ENCODE measurements at places on chromosomes 16 and 17.

DNA sequence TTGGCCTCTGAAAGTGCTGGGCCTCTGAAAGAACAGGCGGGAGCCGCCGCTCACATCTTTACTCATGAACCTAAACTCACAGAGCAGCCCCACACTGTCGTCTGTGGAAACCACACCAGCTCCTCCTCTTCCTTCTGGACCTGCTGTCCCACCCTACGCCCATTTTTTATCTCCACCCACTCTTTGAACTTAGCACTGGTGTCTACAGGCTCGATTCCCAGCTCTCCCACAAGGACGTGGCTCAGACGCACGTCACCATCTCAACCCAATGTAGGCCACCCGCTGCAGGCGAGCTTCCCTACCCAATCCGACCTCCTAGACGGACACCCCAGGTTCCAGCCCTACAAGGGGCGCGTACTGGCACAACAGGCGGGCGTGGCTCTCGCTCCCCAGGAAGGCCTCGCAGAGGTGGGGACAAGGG lies 62.2 kb downstream of the NXN start:
- no peak for DNase-seq

DNA sequence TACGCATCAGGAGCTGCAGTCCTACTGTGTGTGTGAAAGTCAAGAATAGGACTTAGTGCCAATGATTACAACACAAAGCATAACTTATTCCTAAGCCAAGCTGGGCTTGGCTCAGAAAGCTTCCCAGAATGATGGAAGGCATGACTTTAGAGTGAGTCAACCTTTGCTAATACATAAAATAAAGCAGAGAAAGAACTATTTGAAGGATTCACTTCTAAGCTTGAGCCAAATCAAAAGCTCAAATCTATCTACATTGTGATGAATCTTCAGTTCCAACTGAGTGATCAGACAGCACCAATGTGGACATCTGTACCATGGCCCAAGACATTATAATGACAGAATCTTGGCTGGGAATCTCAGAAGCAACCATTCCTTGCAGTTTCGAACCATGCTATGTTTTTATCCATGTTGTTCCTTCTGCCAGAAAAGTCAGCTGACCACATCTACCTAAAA lies 41.4 kb downstream of the SMG6 start:
- no peak for DNase-seq

GRCh38 chr17:17745476-17746455 lies 64.5 kb downstream of the RAI1 start:
- no peak for DNase-seq

DNA sequence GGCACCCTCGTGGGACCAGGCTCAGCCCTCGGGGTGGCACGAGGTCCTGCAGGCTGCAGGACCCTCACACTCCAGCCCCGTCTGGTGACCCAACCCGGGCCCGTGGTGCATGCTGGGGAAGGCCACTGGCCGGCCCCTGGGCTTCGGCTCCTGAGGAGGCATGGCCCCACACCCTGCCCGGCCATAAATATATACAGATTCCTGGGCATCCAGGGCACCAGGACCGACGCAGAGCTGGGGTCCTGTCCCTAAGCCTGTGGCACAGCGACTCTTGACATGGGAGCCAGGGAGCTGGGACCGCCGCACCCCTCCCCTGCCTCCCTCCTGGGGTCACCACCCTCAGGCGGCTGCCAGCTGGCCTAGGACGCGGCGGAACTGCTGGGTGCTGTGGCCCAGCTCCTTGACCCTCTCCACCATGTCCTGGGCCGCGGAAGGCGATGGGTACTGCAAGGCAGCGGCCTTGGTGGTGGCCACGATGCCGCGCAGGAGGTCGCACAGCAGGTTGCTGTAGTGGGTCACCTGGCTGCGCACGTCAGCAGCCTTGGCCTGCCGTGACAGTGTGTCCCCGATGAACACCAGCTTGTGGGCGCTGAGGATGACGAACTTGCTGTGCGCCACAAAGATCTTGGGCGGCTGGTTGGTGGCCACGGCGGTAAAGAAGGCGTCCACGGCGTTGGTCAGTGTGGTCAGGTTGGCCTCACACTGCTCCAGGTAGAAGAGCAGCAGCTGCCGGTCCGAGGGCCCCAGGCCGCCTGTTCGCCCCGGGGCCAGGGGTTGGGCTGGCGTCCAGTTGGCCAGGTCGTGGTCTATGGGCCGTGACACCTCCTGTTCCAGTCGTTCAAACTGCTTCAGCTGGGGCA lies 10.6 kb downstream of the CTRB1 start:
- no peak for DNase-seq

GRCh38 chr17:46194393-46195216 lies 1.4 kb upstream of the KANSL1 start:
- peak; percentile 58 for DNase-seq

GRCh38 chr17:42519546-42520491 lies 16.2 kb upstream of the NAGLU start:
- DNase-seq: no peak

DNA sequence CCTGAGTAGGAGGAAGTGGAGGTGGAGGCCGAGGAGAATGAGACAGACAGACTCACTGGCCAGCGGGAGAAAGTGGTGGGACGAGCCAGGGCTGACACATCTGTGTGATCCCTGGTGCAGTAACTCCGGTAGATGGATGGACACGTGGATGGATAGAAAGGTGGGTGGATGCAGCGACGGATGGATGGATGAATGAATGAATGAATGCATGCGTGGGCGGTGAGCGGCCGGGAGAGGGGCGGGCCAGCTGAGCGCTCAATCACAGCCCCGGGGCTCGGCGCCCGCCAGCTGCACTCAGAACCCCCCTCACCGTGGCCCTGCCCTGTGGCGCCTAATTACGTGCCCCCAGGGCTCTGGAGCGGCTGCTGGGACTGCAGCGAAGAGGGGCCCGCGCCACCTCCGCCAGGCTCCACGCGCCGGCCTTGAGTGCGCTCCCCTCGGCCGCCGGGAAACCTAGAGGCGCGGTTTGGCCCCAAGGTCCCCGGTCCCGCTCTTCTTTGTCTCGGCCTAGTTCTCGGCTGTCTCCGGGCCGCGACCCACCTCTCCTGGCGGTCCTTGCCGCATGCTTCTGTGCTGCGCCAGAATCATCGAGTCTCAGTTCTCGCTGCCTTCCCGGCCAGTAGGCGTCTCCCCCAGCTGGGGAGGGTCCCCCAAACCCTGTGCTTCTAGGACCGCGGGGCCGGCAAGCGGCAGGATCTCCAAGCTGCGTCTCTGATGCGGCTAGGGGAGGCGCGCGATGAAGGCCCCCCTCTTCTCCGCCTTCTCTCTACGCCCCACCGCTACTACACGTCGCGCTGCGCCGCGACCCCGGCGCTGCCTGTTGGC lies 41.0 kb downstream of the RAI1 start:
- DNase-seq: peak; percentile 12

- DNase-seq: no peak
Measured at GRCh38 chr16:30637944-30638343, 12.8 kb upstream of the PRR14 start.

- peak; percentile 87 for DNase-seq
Measured at GRCh38 chr17:48618256-48618896, 3.3 kb upstream of the HOXB8 start.

- DNase-seq: no peak
Measured at GRCh38 chr17:56896217-56896967, 17.5 kb downstream of the TRIM25 start.

DNA sequence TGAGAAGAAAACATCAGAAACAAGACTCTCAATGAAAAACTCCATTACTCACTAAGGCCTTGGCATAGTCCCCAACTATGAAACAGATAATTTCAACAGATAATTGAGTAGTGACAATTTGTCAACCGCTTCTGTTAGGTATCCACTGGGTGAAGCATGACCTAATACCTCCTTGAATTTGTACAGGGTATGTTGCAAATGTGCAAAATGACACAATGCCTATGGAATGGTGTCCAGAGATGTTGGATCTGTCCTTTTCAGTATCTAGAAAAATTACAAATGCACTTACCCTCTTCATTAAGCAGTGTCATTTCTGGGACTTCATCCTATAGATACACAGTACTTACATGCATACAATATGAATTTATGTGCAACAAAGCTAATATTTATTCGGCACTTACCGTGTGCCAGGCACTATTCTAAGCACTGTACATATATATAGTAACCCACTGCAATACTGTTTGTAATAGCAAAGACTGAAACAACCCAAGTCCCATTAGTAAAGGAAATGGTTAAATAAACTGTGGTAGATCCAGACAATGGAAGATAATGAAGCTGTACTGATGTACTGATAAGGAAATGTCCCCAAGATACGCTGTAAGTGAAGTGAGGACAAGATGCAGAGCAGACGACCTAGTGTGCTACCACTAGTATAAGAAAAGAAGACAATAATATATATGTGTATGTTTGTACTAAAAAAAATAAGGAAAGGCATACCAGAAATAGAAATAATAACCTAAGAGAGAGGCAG lies 21.4 kb upstream of the SLC6A4 start:
- no peak for DNase-seq

DNA sequence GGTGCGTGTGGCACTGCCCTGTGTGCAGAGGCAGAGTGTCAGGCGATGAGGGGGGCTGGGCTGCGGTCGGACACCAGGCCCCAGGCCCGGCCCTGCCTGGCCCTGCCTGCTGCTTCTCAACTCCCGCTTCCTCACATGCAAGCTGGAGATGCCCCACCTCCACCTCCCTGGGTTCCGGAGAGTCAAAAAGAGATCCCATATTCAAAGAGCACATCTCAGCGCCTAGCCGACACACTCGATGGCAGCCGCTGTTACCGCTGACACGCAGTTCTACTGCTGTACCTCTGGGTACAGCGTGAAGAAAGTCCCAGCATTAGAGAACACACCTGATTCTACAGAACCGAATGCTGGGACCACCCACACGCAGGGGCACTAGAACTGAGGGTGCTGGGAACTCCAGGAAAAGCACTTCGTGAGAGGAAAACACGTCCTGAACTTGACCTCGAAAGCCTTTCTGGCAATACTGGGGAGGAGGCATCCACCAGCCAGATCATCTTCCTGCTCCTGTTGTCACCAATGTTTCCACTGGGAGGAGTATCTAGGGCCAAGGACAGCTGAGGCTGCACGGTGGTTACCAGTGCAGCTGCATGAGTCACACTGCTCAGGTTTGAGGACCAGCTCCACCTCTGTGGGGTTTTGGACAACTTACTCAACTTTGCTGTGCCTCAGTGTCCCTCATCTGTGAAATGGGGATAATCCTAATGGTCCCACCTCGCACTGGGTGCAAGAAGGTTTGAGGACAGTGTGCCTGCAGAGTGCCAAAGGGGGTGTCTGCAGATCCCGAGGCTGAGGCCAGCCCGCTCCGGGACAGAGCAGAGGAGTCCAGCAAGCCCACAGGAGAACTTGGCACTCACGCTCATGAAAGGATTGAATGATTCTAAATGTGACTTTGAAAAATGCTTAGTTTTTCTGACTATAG lies 100.4 kb upstream of the DNAH17 start:
- no peak for DNase-seq

DNA sequence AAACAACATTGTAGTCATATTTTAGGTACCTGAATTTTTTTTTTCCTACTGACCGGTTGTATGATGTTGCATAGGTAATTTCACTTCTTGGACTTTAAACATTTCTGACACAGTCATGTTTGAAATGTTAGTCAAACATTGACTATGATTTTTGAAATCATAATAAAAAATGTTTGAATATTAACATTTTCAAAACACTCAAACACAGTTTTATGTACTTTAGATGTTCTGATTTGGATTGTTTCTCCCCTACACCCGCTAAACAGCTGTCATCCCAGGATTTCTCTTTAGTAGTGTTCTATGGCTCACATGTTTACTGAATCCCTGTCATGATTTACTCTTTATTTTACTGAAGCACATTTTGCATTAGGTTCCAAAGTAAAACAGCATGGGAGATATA lies 102.9 kb upstream of the NPEPPS start:
- DNase-seq: no peak

GRCh38 chr17:41620583-41621434 lies 3.6 kb downstream of the KRT17 start:
- DNase-seq: no peak

DNA sequence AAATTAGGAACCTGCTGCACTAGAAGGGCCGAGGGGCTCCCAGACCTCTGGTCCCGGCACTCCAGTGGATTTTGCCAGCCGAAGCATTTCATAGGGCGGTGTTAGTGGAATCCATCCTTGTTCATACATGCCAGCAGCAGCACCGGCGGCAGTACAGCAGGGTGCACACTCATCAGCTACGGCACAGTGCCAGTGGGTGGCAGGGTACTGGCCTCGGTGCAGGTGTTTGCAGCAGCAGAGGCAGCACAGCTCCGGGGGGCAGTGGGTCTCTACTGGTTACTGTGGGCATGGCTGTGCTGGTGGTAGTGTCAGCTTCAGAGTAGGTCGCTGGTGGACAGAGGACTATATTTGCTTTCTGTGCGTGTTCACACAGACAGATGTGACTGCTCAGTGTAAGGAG lies 985.7 kb downstream of the CDH8 start:
- DNase-seq: no peak

DNA sequence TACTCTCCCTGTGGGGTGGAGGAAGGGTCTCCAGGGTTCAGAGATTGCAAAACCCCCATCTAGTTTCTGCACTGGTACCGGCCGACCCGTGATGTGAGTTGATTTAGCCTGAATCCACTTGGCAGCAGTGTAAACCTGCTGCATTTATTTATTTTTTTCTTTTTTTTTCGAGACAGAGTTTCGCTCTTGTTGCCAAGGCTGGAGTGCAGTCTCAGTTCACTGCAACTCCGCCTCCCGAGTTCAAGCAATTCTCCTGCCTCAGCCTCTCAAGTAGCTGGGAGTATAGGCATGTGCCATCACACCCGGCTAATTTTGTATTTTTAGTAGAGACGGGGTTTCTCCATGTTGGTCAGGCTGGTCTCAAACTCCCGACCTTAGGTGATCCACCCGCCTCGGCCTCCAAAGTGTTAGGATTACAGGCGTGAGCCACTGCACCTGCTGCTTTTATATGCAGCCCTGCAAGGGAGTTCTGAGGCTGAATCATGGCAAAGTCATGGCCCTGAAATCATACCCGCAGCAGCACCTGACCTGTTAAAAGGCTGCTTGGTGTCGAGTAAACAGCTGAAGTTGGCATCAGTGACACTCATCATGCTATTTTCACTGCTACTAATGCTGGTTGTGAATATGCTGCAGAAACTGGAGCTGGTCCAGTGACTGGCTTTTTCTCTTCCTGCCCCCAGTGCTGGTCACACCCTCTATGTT lies 21.4 kb downstream of the DEXI start:
- no peak for DNase-seq

Data from stimulated activated CD4-positive, alpha-beta T cell treated with anti-CD3 and anti-CD28 coated beads, Interleukin-15, amount 100 ng/mL, for 24 hours (primary cell).